Suprapubic skin (tissue), 4 donors: ENCODE measurements at places on chromosomes 2 and 18.

GRCh38 chr2:71143782-71144181 is 13.3 kb downstream of the MPHOSPH10 start:
- DNase-seq, result no peak

DNA sequence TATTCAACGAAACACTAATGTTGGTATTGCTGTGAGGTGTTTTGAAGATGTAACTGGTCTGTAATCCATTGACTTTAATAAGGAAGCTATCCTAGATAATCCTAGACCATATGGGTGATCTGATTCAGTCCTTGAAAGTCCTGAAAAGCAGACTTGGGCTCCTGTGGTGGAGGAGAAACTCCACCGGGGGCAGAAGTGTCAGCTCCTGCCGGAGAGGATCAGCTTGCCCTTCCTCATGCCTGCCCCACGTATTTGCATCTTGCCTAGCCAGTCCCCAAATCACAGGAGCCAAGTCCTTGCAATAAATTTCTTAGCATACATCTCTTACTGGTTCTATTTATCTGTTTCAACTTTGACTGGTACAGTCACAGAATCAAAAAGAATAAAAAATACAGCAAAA is 144.2 kb upstream of the DLGAP1 start:
- DNase-seq, result no peak

- no peak for DNase-seq
Measured at GRCh38 chr2:10161206-10161931, 38.8 kb downstream of the RRM2 start.

- no peak for DNase-seq
Measured at GRCh38 chr18:69484699-69485396, 84.2 kb downstream of the DOK6 start.

DNA sequence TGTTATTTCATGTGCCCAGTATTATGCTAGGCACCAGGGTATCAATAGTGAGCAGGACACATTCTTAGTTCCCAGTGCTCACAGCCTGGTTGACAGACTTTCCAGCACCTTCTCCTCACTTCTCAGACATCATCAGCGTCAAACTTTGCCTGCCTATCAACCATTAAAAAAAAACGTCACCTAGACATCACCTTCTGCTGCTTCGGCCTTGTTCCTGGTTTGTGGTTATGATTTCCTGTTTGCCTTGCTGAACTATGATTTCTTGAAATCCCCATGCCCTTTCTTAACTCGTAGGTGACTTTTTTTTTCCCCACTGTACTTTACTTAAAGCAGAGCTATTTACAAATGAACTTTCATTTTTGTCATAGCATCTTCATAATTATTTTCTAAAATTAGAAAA is 60.4 kb upstream of the NABP1 start:
- no peak for DNase-seq

DNA sequence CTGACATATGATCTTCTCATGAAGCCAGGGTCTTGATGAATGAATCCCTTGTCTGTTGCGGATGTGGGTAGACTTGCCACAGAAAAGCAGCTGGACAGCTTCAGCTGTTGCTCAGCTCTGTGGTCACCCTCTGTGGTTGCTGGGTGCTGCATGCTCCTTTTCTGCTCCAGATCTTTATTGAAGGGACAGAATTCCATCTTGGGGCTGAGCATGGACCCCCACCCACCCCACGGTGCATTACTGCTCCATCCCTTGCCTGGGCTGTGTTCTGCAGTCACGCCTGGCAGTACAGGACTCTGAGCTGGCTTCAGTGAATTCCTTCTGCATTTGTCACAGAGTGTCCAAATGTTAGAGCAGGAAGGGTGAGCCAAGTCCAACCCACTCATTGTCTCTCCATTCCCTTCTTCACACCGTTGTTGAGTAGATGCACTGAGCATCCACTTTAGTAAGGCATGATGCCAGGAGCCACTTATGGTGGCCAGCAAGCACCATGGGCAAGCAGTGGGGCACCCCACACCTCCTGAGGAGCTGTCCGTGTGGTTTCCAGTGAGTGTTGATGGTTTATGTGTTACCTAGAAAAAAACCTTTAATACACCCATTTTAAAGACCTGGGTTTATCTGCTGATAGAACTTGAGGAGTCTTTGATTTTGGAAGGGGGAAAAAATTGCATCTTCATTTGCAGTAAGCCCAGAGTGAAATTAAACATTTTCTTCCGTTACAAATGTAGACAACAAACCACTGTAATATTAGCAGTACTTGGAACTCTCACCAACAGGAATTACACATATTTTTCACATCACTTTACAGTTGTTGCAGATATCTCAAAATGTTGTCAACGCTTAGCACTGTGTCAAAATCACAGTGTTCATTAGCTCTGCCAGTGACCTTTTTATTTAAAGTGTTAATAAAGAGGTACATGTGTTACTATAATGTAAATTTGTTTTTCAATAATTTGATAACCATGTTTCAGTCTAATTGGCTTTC is 14.7 kb upstream of the ITGB6 start:
- DNase-seq, result no peak

GRCh38 chr18:61502472-61502871 is 169.2 kb downstream of the CDH20 start:
- no peak for DNase-seq

GRCh38 chr2:65198737-65199136 is 28.9 kb upstream of the ACTR2 start:
- no peak for DNase-seq

- DNase-seq, result no peak
Measured at GRCh38 chr2:133377021-133377481, 191.2 kb downstream of the NCKAP5 start.

DNA sequence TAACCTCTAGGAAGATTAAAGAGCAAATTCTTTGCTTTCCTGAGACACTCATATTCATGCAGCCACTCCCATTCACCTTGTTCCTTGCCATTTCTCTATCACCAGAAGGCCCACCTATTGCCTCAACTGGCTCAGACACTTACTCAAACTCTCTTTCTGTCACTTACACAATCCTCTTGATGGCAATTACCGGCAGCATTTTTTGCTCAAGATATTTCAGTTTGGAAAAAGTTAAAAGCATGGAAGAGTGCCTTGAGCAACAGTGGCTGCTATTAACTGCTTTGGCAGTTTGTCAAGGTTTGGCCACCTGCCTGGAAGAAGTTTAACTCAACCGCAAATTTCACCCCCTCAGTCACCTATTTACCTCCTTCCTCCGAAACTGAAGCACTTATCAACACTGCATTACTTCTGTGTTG is 1104.0 kb upstream of the PIK3C3 start:
- DNase-seq, result no peak

- no peak for DNase-seq
Measured at GRCh38 chr2:163808406-163808805, 72.6 kb upstream of the FIGN start.

- DNase-seq, result no peak
Measured at GRCh38 chr18:36328916-36329315, 31.4 kb downstream of the FHOD3 start.

GRCh38 chr2:190636361-190636760 is 12.5 kb upstream of the NAB1 start:
- no peak for DNase-seq

DNA sequence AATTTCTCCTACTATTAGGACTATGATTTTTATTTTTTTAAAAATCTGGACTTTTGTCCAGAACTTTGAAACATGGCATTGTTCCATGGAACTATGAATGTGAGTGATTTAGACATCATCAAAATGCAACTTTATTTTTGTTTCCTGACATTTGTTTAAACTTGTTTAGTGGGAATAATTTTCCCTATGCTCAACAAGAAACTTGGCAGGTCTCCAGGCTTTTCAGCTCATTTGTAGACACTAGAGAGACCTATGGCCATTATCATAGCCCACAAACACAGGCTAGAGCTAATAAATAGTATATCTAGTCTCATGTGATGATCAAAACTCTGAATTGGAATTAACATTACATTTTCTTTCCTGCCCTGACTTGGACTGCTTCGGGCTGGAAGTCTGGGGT is 145.1 kb upstream of the CELF4 start:
- no peak for DNase-seq

- no peak for DNase-seq
Measured at GRCh38 chr18:43275546-43275945, 1.7 kb downstream of the SYT4 start.

- DNase-seq, result no peak
Measured at GRCh38 chr2:95539836-95540235, 52.0 kb upstream of the TRIM43 start.

DNA sequence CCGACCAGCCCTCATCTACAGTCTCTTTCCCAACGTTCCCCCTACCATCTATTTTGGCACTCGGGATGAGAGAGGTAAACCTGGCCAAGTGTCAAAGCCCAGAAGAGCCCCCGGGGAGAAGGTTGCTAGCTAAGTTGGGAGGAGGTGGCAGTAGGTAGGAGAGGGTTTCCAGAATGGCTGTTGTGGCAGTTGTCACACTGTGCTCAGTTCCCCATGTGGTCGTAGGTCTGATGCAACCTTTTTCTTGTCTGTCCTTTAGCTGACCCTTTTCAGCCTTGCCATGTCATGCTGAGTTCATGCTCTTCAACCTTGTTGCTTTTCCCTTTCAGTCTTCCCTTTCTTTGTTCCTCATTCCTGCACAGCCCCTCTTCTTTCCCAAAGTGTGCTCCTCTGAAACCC is 34.5 kb downstream of the TTLL4 start:
- no peak for DNase-seq

DNA sequence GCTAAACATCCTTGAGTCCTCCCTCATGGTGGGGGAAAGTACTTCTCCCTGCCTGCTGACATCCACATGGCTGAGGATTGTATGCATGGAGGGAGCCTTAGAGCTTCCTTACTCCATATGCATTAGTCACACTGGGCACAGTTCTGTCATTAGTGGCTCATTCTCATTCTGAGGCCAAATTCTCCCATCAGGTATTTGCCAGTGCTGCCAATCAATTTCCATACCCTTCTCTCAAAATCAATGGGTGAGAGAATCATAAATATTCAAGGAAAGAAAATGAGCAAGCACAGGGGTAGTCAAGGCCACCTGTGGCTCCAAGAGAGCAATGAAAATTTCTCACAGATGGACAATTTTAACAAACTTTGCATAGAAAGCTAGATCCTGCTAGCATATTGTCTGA is 422.6 kb upstream of the SETBP1 start:
- no peak for DNase-seq

- no peak for DNase-seq
Measured at GRCh38 chr2:215728504-215729065, 284.8 kb downstream of the MREG start.

DNA sequence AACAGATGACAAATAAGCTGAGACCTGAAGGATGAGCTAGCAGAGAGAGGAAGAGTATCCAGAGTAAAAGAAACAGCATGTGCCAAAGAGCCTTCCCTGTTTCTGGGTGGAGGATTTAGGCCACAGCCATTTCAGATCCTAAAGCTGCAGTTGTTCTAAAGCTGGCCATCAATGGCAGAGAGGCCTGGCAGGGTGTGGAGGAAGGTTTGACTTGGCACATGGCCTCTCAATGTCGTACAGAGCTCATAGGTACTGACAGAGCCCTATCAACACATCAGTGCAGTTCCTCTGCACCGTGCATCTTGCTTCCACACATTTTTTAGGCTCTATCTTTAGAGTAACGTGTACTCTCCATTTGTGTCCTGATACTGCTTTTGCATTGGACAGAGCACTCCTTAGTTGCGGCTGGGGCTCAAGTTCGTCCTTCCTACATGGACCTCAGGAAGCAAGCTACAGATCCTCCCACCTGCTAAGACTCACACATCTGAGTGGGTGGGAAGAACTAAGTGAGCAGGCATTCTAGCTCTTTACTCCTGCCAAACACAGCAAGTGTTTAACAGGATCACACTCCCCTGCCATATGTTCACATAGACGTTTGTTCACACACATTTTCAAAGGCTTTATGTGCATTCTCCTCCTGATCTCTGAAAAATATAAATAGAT is 3.0 kb upstream of the CHMP3 start:
- DNase-seq, result no peak

DNA sequence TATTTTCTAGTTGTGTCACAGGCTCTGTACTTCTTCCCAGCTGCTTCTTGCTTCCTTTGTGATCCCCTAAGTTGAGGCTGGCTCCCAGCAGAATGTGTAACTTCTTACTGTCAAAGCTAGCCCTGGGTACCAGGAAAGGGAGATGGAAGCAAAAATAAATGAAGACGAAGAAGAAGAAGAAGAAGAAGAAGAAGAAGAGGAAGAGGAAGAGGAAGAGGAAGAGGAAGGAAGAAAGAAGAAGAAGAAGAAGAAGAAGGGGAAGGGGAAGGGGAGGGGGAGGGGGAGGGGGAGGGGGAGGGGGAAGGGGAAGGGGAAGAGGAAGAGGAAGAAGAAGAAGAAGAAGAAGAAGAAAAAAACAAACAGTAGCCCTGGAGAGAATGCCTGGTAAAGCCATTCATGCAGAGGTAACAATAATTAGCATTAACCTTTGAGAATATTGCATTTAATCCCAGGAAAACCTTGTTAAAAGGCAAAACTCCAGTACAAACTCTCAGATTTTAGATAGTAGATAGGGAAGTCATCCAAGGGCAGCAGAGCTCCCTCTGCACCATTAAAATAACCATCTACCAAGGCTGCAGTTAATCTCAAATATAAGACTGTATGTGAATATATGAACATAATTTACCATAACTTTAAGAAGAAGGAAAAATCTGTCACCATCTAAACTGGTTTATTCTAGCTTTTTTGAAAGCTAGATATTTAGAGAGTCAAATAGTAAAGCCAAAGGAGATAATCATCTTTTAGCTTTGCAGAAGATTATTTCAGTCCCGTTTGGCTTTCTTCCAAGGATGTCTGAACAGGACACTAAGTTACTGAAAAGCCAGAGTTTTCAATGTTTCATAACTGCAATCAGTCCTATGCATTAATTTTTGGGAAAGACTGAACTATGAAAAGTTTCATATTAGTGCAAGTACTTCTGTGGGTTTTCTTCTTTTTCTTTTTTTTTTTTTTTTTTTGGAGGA is 44.3 kb upstream of the FBXO11 start:
- DNase-seq, result no peak

GRCh38 chr18:32884543-32884942 is 111.7 kb upstream of the KLHL14 start:
- DNase-seq, result no peak

- no peak for DNase-seq
Measured at GRCh38 chr2:113248997-113249770, 29.5 kb downstream of the PAX8 start.

DNA sequence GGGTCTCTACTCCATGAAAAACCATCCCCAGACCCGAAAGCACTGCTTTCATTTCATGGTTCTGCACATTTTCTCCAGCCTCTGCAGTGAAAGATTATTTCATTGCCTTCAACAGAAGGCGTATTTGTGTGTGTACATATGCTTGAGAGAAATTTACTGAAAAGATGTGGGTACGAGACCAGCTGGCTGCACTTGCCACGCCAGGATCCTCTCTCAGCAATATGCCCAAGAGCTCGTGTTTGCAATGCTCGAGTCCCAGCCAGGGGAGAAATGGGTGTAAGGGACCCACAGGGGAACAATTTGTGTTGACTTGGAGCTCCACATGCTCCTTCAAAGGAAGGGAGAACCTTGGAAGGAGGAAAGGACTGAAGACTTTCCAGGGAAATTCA is 37.3 kb downstream of the TMEM177 start:
- DNase-seq, result no peak

DNA sequence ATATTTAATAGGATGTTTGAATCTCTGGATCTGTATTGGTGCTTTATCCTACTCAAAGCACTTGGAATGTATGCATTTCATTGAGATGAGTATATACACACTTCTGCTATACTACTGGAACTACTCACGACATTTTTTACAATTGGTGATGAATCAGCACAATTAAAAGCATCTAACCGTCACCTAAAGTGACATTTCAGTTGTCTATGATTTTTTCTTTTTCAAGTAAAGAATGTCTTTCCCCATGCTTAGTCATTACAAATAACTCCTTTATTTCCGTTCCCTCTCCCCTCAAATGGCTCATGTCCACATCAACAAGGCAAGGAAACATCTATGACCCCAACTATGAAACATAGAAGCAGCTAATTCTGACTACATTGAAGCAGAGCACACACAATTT is 77.3 kb downstream of the CLIP4 start:
- no peak for DNase-seq
